Stimulated activated CD8-positive, alpha-beta memory T cell treated with anti-CD3 and anti-CD28 coated beads, Interleukin-4, amount 100 ng/mL, for 4 hours (primary cell): ENCODE measurements at places on chromosomes 7 and 10.

DNA sequence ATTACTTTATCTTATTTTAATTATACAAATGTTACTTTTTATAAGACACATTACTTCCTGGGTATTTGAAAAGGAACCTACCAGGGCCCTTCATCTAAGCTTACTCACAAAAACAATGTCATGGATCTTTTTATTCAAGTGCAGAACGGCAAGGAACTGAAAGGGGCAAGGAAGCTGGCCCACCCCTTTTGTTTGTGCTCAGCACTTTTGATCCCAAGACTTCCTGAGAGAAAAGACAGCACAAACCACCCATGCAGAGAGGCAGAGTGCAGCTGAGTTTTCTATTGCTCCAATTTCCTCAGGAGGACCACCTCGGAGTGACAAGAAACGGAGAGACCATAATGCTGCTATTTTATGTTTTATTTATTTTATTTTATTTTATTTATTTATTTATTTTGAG, 232.0 kb upstream of the NRP1 start:
- DNase-seq: no peak

GRCh38 chr10:100894033-100894432, 18.7 kb upstream of the SLF2 start:
- DNase-seq: no peak

DNA sequence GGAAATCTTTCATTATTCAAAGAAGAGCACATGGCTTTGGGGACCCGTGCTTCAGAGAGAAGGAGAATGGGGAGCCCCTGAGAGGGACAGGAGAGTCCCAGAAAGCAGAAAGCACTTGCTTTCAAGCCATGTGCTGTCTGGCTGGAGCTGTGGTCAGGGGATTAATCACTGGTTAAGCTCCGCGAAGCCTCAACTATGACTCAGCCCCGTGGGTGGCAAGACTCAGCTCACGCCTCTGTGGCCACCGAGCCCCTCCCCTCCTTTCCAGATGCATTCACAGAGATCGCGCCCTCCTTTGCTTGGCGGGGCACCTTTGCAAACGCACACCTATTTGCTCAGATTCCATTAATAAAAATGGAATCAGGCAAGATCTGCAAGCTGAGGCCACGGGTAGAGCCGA, 202.9 kb upstream of the TCERG1L start:
- no peak for DNase-seq

DNA sequence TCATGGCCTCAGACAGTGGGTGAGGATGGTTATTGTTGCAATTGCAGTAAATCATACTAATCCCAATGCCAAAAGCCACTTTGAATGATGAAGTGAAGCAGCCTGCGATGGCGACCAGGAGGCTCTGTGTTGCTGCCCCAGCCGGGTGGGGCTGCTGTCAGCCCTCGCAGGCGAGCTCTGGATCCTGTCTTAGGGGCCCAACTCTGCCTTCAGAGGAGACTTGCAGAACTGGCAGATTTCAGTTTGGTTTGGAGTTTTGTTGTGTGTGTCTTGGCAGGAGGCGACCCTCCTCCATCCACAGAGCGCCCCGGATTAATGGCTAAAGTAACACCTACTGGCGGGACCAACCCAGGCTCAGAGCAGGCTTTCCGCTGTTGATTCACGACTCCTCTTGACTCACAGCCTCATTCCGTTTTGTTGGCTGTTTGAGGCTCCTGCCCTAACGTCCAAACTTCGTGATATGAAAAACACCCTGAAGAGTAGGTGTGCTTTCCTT, 67.9 kb upstream of the BMPER start:
- DNase-seq: no peak
